ENCODE measurements at places on chromosomes 4 and X.

DNA sequence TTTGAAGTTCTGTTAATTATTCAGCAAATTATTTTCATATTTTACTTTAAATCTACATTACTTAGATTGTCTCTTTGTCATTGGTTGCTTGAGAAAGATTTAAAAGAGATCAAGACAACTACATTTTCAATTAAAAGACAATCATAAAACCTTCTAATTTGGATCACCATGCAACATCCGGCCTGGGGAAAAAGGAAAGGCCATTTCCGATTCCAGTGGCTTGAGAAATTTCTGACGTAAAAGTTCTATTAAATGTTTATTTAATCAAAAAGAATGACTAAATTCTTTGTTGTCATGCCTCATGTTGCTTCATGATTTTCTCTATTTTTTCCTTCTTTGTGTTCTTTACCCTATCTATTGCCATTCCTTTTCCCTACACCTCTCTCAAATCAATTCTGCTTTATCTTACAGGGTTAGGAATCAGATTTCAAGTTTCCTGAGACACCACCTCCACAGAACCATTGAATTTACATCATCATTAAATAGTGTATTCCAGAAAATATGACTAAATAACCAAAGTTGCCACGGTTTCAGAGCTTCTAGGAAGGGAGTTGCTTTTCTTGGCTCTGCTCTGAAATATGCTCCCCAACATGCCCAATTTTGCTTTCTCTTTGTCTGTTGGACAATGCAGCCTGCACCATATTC, 124.6 kb upstream of the ACSL4 start:
- peak; percentile 80 for DNase-seq

DNA sequence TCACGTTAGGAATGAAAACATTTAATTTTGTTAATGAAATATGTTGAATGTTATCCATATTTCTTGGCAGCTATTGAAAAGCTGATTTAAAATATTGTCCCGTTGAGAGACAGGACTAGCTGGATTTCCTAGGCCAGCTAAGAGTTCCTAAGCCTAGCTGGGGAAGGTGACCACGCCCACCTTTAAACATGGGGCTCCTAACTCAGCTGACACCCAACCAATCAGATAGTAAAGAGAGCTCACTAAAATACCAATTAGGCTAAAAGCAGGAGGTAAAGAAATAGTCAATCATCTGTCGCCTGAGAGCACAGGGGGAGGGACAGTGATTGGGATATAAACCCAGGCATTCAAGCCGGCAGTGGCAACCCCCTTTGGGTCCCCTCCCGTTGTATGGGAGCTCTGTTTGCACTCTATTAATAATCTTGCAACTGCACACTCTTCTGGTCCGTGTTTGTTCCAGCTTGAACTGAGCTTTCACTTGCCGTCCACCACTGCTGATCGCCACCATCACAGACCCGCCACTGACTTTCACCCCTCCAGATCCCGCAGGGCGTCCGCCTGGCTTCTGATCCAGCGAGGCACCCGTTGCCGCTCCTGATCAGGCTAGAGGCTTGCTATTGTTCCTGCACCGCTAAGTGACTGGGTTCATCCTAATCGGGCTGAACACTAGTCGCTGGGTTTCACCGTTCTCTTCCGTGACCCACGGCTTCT, 308.9 kb downstream of the GLUD2 start:
- DNase-seq, result no peak

DNA sequence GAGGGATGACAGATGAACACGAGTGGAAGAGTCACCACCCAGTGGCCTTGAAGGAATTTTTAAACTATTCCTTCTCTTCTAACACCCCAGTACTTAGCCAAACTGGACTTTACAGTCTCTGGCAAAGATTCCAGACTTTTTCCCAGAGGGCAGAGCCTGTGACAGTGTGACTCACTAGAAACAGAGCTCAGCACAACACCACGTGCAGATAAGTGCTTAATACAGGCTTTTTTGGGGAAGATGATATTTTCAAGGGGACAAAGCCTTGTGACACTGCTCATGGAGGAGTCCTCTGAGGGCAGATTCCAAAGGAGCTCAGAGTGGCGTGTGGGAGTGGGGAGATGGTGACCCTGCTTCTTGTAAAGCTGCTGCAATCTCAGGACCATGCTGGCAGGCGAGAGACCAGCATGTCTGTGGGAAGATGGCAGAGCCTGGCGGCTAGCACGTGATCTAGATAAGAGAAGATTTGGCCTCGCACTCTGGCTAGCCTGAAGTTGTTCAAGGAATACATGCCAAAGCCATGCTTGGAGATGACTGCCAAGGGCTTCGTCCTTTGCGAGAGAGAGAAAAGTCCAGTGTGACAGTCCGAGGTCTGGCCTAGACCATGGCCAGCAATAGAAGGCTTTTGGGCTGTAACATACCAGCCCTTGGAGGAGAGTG, 2.4 kb downstream of the RAB33A start:
- DNase-seq, result peak; percentile 91

DNA sequence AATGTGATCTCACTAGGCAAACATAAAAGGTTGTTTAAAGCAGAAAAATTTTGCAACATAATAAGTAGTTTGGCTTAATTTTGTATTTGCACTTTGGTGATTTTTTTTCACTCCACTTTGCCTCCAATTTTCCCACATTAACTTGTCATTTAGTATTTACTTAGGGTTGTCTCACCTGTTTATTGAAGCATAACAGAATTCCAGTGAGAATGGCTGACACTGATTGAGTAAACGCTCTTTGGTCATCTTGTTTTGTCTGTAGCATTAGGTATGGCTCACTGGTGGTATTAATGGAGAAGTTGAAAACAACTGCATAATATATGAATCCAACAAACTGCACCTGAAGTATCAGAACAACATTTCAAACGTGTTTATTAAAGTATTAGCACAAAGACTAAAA, 799.5 kb upstream of the ADGRL3 start:
- no peak for DNase-seq

- no peak for DNase-seq
These were observed 120.2 kb downstream of the KLHL13 start for GRCh38 chrX:117996408-117996807.

- DNase-seq, result no peak
These were observed 391.8 kb upstream of the MAGEB16 start for GRCh38 chrX:35406386-35406785.

GRCh38 chr4:145734576-145735346, 54.8 kb downstream of the C4orf51 start:
- peak; percentile 99 for DNase-seq

DNA sequence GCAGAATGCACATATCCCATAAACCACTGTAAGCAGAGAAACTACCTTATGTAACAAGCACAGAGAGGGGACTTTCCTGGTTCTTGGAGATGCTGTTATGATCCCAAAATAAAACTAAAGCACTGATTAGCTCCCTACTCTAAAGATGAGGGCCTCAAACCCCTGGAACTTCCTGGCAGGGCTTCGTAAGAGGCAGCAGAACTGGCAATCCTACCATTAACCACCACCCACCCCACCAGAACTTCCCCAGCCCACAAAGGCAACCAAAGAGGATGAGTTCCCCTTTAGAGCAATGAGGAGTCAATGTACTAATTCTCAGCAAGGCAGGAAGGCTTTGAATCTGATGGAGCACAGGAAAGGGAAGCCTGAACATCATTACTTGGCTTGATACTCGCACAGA, 436.5 kb upstream of the FRG1 start:
- DNase-seq, result no peak

DNA sequence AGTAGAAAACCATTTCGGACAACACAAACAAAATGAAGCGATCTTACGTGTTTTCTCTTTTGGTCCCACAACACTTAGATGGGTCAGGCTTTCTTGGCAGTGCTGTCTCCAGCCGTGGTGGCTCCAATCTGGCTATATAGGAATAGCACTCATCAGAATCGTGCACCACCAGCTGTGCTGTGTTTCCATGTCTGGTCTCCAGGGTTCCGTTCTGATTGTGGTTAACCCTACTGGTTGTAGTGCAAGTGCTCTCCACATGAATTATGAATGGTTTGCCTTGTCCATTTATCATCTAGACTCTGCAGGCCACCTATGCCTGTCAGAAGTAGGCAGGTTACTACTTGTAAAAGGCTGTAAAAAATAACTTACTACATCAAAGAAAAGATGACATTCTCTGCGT, 536.3 kb downstream of the IQCM start:
- no peak for DNase-seq

DNA sequence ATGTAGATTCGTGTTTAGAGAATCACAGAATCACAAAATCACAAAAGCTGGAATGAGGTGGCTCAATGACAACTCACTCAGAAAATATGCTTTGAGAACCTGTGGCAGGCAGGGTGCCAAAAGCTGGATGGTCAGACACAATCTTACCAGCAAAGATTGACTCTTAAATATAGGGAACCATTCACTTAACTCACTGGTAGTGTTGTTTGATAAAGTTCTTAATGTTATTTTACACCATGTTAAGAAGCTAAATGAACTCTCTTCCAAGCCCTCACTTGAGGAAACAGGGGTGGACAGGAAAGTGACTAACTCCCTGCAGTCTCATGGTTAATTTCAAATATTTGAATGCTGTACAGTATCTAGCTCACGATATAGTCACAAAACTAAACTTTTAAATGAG, 5.7 kb upstream of the SCOC start:
- peak; percentile 57 for DNase-seq

- DNase-seq, result no peak
These were observed 560.7 kb upstream of the TENM3 start for GRCh38 chr4:181682367-181683047.

DNA sequence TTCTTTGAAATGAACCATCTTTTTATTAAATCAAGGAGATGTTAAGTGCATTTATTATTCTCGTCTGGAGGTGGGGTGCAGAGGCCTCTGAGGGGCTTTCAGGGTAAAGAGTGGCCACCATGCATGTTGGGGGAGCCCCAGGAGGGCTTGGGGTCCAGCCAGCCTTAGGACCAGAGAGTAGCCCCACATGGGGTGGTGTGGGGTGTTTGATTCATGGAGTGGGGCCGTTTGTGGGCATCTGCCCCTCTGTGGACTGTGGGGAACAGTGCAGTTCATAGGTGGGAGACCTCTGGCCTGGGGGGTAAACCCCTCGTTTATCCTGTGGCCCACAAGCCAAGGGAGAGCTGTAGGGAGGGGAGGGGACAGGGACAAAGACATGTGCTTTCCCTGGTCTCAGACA, 26.9 kb downstream of the HTRA3 start:
- no peak for DNase-seq

- no peak for DNase-seq
These were observed 370.8 kb upstream of the DIPK2B start for GRCh38 chrX:45571453-45571852.

DNA sequence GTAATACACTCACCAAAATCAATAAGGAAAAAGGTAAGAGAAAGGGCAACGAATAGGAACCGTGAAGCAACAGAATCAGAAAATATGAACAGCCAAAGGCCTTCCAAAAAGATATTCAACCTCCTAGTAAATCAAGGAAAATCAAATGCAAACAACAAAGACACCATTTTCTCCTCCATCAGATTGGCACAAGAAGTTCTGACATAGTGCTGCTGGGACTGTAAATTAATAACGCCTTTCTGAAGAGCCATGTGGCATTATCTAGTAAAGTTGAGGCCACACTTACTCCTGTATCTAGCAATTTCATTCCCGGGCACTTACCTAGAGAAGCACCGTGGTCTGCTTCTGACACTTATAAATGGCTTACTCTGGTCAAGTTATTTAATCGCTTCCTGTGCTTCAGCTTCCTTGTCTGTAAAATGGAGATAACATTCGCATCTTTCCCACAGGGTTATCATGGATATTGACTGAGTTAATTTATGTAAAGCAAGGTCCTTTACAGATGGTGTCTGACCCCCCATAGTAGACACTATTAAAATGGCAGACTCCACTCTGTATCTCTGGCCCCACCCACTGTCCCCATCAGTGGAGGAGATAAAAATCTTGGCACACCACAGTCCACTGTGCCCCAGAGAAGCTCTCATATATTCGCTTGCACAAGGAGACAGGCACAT, 20.5 kb upstream of the ENPP6 start:
- no peak for DNase-seq

- no peak for DNase-seq
These were observed 101.5 kb downstream of the PRDM5 start for GRCh38 chr4:120821029-120821428.

DNA sequence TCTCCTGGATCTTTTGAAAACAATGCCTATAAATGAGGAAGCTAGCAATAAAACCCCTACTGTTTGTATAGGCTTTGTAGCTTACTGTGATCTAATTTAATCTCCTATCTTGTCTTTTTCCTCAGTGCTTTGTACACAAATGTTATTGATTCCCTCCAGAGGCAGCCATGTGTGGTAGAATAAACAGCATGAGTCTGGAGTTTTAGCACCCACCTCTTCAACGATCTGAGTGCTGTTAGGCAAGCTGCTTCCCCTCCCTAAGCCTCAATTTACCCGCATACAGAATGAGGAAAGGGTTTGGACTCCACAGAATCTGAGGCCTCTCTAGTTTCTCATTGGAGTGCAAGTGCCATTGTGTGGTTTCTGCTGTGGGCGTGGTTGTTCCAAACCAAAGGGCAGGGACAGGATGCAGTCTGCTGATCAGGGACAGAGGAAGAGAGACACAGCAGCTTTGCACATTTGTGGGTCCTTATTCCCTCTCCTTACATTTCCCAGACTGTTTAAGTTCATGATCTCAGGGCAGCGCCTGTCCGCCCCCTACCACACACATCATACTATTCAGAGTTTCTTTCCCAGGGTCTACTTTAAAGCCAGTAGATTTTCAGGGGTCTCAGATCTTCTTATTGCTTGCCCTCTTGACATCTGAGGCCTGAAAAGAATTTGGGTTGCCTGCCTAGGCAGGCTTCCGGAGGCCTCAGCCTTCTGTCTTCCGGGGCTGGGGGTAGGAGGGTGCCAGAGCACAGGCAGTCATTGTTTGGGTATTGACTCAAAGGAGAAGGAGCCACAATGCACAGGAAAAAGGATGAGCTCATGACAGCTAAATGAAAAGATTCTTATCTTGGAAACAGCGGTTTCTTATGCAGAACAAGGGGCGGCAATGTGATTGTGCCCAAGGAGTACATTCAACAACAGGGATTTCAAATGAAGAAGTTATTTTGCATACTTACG, 114.9 kb upstream of the TEX13D start:
- no peak for DNase-seq

GRCh38 chr4:68288393-68288740, 42.9 kb upstream of the TMPRSS11B start:
- DNase-seq, result no peak

DNA sequence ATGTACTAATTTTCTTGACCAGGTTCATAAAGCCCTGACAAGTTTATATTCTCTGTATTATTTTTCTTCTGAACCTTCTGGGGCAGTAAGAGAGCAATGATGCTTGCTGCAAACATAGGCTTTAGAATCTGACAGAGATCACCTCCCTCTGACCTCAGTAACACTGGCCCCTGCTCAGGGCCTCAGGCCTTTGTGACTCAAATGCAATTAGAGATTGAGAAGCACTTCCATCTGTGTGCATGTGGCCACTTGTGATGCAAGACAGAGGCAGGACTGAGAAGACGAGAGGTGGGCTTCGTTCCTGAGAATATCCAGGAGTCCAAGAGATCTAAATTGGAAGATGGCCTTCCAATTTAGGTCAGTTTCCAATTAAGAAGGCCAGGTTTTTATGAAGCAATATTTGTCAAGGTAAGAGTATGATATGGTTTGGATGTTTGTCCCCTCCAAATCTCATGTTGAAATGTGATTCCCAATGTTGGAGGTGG, 82.8 kb upstream of the VEGFC start:
- peak; percentile 7 for DNase-seq

GRCh38 chr4:78057135-78057599, at the start of gene FRAS1:
Gene FRAS1 (plus strand): TSS chr4:78057323. CDS start chr4:78058010, 687 bp downstream.
- no peak for DNase-seq

GRCh38 chr4:6951880-6952381, 42.3 kb downstream of the TBC1D14 start:
- DNase-seq, result no peak

GRCh38 chr4:176549161-176549865, 229.5 kb downstream of the SPCS3 start:
- DNase-seq, result peak; percentile 54
